ENCODE measurements at places on chromosomes 7 and 10.

DNA sequence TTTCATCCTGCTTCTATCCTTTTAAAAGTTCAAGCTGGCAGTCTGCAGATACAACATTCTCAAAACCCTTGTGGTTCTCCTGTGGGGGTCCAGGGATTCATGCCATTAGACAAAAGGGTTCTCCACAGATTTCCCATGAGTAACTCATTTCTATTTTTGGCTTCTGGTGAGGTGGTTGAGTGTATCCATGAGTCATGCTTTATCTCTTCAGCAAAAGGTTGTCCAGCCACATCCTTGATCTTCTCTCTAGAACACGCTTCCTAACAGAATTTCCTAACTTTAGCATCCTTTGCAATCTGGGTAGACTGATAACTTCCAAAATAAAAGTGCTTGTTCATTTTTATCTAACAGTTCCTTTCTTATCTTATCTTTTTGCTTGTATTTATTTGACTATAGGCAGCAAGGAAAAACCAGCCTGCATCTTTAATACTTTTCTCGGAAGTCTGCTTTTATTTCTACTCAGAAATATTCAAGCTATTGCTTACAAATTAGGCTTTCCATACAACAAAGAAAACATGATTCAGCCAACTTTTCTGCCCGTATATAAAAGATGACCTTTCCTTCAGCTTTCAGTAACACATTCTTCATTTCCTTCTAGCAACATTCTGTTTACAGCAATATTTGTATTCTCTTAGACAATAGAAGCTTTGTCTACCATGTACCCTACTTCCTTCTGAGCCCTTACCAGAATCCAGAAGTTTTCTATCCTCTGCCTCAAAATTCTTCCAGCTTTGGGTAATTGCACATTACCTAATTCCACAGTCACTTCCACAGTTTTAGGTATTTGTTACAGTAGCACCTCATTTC lies 79.3 kb upstream of the IL6 start:
- no peak for DNase-seq

DNA sequence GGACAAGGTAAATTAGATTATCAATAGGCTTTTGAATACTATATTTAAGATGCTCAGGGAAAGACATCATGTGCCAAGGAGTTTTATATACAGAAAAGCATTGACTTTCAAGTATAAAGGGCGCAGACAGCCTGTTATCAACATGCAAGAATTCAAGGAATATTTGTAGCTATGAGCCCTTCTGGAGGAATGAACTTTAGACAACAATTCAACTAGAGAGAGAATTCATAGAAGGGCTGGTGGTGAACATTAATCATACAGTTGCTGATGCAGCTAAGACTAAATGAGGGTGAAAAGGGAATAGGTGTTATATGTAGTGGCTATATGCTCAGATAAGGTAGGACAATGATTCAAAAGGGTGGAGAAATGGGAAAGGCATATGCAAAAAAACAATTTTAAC lies 41.2 kb downstream of the AOAH start:
- DNase-seq, result no peak

DNA sequence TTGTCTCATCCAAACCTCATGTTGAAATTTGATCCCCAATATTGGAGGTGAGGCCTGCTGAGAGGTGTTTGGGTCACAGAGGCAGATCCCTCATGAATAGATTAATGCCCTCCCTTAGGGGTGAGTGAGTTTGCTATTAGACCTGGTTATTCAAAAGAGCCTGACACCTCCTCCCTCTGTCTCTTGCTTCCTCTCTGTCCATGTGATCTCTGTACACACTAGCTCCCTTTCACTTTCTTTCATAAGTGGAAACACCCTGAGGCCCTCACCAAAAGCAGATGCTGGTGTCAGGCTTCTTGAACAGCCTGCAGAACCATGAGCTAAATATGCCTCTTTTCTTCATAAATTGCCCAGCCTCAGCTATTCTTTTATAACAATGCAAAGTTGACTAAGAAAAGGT lies 447.1 kb downstream of the MDFIC start:
- DNase-seq, result no peak

DNA sequence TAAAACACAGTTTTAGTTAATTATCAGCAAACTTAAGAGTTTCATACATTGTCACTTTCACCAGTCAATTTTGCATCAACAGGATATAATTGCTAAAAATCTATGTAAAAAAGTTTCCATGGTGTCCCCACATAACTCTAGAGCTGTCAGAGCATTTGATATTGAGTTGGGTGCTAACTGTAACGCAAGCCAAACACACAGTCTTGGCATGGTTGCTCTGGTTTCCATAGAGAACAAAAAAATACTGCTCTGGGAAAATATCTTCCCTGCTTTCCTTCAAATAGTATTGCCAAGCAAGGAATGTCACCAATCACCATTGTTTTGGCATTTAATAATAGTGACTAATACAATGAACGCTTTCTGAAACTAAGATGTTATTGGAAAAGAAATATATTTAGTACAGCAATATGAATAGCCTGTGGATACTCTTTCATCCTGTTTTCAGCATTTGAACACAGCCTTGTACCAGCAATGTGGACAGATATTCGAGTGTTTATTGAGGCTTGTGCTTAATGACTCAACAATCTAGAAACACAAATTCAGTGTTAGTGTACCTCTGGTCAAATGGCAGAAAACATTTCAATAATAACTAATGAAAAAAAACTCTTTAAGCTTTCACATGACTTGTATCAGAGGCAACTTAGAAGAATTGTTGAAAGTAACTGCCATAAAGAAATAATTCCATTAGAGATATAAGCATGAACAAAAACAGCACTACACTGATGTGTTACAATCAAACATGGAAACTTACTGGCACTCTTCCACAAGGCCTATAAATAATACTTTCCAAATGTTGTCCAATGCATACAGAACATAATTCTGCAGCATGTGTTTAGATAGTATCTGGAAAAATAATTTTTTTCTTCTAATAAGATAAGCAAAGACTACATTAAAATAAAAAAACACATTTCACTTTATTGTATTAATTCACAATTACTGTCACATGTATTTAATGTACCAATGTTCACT lies 1469.5 kb upstream of the CELF2 start:
- DNase-seq, result no peak

DNA sequence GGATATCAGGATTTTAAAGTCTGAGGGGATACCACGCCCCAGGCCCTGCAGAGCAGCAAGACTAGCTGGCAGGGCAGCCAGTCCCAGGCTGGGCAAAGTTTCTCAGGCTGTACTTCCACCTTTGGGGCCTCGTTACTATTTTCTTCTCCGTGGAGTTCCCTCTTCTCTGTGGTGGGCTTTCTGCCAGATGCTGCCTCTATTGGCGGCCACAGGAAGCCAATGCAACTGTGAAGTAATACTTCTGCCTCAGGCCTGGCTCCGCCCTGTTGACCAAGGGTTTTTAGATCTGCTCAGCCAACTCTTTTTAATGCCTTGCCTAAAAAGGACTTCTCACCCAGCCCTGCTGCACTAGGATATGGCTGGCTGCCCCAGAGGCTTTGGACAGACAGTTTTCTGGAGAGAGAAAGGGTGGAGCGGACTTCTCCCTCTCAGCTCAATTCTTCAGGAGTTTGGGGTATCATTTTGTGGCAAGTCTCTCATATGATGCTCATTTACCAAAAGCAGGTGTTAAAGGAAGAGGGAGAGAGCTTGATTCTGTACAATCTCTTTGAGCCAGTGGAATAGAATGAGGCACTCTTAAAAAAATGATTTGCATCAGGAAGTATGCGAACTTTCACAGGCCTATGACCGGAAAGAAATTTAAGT lies 67.4 kb downstream of the HHEX start:
- DNase-seq, result peak; percentile 54

GRCh38 chr10:32340596-32341180 lies 6.3 kb downstream of the EPC1 start:
- DNase-seq, result no peak

DNA sequence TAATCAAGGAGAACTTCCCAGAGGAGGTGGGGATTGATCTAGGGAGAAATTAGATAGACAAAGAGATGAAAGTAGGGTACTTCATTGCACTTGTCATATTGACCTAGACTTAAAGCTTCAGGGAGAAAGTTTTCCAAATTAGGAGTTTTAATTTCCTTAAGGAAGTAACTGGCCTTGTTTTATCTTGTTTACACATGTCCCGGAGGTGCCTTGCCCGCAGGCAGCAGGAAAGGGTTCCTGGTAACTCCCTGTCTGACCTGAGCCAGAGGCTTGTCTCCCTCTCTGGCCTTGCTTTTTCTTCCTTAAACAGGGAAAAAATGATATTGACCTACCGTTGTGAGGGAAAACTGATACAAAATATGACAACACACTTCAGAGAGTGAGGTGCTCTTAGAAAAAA lies 181.6 kb downstream of the EVX1 start:
- peak; percentile 66 for DNase-seq

- peak; percentile 65 for DNase-seq
Measured at GRCh38 chr10:52644373-52645186, 128.0 kb downstream of the MBL2 start.

DNA sequence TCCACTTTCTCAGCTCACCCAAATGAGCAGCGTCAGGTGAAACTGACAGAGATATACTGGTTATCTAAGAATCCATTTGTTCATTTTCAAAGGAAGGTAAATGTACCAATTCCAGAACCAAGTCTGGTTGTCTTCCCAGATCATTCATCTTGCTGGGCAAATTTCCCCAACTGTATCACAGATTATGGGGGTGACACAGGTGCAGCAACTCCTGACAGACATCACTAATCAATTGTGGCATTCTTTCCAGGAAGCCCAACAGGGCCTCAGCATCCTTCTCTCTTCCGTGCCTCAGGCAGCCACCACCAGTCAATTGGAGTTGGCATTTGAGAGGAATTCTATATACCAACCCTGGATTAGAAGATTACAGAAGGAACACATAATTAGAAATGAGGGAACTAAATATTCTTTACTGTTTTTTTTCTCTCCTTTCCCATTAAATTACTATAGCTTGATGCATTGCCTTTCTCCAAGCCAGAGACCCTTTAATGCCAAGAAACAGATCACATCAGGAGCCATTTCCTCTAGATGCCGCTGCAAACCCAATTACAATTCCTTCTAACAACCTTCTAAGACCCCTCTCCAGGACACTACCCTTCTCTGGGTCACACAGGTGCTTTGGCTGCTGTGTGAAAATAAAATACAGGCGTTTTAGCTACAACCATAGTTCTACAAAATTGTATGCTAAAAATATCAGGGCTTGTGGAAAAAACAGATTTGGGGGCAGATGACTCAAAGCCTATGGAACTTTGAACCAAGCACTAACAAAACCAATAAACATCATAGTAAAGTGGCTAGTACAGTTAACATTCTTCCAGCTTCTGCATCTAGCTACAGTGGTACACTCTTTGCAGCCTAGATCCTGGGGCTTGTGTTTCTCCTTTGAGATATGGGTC lies 291.6 kb downstream of the RNLS start:
- DNase-seq, result no peak

GRCh38 chr10:72663971-72664370 lies 28.0 kb upstream of the MCU start:
- no peak for DNase-seq

DNA sequence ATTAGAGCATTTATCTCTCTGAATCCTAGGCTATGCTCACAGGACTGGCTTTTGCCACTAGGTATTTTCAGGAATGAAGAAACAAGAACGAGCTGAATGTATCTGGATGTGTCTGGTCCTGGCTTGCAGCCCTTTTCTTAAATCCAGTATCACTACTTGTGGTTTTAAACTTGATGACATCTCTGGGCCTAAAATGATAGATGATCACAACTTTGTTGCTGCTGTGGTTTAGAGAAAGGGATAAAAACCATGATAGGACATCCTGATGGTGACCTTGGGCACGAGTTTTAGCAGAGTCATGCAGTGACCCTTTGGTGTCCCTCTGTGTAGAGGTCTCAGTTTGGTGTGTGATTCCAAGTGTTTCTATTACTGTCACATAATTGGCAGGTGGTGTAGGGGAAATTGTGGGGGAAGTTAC lies 31.7 kb upstream of the SEMA3C start:
- no peak for DNase-seq

GRCh38 chr10:23073527-23073926 lies 21.9 kb upstream of the MSRB2 start:
- no peak for DNase-seq

- no peak for DNase-seq
Measured at GRCh38 chr10:35306852-35307251, 29.5 kb upstream of the CCNY start.

DNA sequence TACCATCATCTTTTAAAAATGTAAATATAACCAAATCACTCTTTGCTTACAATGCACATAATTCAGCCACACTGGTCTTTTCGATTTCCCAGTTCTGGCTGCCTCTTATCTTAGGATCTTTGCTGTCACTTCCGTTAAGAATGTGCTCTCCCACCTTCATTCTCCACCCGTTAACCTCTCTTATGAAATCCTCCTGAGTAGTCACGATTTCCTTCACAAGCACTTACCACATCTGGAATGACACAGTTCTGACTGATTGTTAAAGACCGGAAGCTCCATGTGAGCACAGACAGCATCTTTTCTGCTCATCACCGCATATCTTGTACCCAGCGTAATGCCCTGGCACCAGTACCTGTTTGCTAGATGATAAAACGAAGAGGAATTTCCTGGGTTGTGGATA lies 84.3 kb downstream of the CUL2 start:
- DNase-seq, result no peak

- DNase-seq, result no peak
Measured at GRCh38 chr10:132395704-132396493, 1.1 kb upstream of the PWWP2B start.

DNA sequence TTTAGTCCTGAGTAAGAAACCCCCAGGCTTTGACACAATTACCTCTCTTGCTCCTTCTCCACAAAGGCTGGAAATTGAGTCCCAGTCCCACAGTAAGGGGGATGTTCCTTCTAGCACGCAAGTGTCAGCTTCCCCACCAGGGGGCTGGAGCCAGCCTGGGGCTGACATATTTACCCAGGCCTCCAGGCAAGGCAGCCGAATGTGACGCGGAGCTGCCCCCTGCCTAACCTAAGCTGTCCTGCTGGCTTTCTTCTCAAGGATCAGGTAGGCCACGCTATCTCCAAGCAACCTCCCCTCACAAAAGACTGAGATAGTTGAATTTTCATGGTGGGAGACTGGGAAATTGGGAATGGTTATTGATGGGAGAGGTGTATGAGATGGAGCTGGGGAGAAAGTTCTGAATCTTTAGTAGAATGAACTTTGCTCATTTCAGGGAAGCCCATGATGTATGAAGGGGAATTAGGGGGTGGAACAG lies 19.2 kb upstream of the BMPER start:
- no peak for DNase-seq

DNA sequence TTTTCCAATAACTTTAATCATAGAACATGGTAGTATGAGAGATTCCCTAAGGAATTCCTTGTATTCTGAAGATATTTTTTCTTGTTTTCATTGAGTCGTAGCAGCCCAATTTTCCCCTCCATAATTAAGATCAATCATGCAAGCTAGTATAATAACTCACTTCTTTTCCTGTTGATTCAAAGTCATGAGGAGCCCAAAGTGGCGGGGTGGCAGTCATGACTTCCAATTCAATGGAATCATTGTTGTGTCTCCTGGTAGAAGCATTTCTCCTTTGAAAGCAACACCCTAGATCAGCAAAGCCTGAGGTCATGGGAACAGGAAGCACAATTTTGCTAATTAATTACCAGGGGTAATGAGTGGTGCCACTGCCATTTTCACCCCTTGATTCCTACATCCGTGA lies 77.6 kb upstream of the MAGI2 start:
- no peak for DNase-seq

- DNase-seq, result no peak
Measured at GRCh38 chr7:94212160-94212559, 182.5 kb upstream of the COL1A2 start.

Data from LoVo (cell line).